Stimulated activated CD8-positive, alpha-beta memory T cell treated with anti-CD3 and anti-CD28 coated beads, Interleukin-12 subunit alpha, Interleukin-12 subunit beta, amount 100 ng/mL, for 1 hour (primary cell): ENCODE measurements at places on chromosomes 16 and 17.

- DNase-seq: no peak
Observed at GRCh38 chr16:2243031-2243528, 6.8 kb downstream of the DNASE1L2 start.

GRCh38 chr17:4739122-4740024 lies at the start of the genes CXCL16 and ZMYND15:
TSS of gene CXCL16 (minus strand) at chr17:4739928. CDS start at chr17:4739339, 589 bp downstream.
TSS of gene ZMYND15 (plus strand) at chr17:4739833. CDS start at chr17:4740549, 716 bp downstream.
- DNase-seq: peak; percentile 42

DNA sequence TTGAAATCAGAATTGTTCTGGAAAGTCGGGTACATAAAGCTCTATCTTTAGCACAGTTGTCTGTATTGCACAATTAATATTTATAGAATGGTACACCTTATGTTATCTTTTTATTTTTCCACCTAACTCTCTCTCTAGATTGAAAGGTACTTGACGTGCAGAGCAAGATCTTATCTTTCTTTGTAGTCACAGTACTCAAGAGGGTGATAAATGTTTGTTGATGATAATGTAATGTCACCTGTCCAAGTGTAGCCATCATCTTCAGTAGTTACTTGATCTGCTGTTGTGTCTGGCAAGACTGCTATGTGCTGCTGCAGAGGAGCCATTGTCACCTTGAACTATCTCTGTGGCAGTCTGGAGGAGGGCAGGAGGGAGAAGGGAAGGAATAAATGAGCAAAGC lies 5.3 kb downstream of the HMOX2 start:
- DNase-seq: no peak

- no peak for DNase-seq
Observed at GRCh38 chr16:25013751-25014499, 1.2 kb downstream of the ARHGAP17 start.

- no peak for DNase-seq
Observed at GRCh38 chr16:82013139-82013538, 1.9 kb upstream of the SDR42E1 start.

DNA sequence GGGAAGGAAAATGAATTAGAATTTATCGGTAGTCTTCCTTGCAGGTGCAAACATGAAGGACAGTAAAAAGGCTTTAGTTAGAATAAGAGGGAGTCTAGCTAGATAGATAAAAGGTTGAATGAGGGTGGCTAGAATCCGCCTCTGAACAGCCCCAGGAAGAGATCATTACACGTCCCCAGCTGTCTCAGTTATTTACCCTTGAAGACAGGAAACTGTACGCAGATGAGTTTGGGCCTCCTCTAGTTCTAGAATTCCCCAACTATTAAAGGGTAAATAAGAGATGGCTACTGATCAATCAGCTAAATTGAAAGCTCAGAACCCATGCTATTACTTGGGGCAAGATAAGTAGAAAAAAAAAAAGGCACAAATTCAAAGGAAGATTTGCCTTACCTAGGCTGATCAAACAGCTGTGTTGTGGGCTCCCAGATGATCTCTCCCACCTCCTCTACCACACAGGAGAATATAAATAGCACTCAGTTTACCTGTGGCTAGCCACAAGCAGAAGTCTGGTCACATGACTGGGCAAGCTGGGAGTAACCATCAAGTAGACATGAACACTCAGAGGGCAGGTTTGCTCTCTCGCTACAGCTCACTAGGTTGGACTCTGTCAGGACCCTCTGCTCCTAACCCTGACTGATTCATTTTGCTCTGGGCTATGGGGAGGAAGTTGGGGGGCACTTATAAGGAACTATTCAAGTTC lies 17.0 kb downstream of the FAM117A start:
- DNase-seq: no peak

- no peak for DNase-seq
Observed at GRCh38 chr17:1649844-1650501, at the start of gene RILP. TSS of gene RILP (minus strand) at chr17:1649866. CDS start at chr17:1649804, 62 bp downstream.

DNA sequence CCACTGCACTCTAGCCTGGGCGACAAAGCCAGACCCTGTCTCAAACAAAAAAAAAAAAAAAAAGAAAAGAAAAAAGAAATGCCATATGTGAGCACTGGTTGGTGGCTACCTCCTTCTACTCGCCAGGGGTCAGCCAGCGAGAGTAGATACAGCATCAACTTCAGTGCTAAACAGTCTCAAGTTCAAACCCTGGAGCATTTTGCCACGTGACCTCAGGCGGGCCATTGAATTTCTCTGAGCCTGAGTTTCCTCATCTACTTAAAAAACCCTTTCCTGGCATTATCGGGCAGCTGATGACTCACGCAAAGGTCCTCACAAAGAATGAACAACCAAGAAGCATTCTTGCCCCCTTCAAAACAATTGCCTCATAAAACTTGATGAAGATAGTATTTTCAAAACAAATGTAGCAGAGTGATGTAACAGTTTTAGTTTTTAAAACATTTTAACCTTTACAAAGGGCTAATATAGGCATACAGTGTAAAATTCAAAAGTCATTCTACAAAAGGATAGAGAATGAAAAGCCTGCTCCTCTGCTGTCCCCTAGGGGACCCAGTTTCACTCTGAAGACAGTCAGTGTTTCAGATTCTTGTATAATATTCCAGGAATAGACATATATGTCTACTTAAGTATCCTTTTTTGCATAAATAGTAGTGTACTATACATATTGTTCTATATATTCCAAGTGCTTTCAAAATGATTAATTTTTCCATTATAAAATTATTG lies 28.4 kb downstream of the DNAH2 start:
- no peak for DNase-seq

DNA sequence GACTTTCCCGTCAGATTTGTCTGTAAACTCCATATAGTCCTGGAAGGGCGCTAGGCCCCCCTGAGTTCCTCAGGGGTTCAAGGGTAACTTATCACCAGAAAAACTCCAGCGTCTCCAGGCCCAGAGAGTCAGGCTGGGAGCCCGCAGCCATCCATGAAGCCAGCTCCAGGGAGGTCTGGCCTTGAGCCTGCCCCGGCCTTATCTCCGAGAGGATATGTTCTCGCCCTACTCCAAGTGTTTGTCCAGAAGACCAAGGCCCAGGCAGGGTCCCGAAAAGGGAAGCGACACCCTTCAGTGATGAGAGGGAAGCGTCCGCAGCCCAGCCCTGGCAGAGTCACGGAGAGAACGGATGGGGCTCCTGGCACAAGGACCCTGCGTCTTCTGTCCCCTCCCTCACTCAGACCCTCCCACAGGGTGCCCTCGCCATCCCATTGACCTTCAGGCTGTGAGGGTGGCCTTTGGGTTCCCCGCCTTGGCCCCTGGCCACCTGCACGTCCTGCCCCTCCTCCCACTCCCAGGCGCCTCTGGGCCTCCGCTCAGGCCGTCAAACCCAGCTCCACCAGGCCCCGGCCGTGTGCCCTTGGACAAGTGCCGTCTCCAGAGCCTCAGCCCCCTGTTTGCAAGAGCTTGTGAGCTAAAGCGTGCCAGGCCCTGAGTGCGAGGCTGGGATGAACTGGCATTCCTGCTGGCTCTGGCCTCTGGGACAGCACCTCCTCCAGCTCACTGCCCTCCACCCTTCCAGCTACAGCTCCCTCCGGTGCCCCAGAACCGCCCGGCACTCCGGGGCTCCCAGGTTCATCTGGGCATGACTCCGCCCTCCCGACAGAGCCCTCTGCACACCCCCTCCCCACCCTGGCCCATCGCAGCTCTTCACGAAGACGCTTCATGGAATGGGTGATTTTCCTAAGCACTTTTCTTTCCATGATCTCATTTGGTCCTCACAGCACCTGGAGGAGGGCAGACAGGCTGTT lies 83.4 kb downstream of the ZDHHC7 start:
- no peak for DNase-seq

DNA sequence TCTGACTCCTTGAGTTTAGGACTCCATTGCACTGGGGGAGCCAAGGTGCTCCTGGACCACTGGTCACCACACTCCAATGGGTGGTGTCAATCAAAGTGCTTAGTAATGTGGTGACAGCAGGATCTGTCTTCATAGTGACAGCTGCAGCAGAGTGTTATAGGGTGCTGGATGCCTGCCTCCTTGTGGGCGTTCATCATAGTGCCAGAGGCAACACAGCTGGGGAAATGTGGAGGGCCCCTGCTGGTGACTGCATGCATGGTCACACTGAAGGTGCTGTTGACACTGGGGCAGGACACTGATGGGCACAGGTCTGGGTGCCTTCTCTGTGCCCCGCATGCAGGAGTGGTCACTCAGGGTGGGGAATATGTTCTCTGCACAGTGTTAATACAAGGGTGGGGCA lies 177.5 kb upstream of the CDH8 start:
- no peak for DNase-seq

GRCh38 chr17:83109793-83110645 lies 30.6 kb downstream of the METRNL start:
- no peak for DNase-seq

- DNase-seq: no peak
Observed at GRCh38 chr16:14963281-14964173, 11.3 kb upstream of the PDXDC1 start.

GRCh38 chr16:85387171-85387507 lies 226.0 kb upstream of the GSE1 start:
- no peak for DNase-seq

GRCh38 chr17:68820825-68821481 lies 134.2 kb downstream of the ABCA8 start:
- DNase-seq: no peak

GRCh38 chr17:30401097-30401496 lies 22.4 kb downstream of the CPD start:
- no peak for DNase-seq

- DNase-seq: no peak
Observed at GRCh38 chr17:1561420-1562175, 994 bp downstream of the PITPNA start.

- no peak for DNase-seq
Observed at GRCh38 chr17:79053251-79053925, 21.2 kb upstream of the ENGASE start.

GRCh38 chr16:14309001-14309886 lies 238.1 kb downstream of the MRTFB start:
- DNase-seq: no peak

DNA sequence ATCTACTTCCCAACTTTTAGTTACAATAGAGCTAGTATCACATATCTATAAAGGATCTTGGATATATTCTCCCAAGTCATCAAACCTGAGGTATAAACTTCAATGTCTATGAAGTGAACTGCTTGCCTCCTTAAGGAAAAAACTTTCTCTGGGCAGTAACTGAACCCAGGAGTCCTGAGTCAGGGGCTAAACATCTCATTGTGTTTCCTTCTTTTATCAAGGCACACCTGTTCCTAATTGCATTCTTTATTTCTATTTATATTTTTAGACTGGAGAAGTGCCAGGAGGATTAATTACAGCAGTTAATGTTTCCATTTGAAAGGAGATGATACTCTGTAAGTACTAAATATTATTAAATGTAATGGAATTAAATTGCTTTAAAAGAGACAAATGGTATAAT lies 98.6 kb downstream of the CDH8 start:
- no peak for DNase-seq

GRCh38 chr17:16918443-16918842 lies 53.5 kb downstream of the TNFRSF13B start:
- DNase-seq: no peak

DNA sequence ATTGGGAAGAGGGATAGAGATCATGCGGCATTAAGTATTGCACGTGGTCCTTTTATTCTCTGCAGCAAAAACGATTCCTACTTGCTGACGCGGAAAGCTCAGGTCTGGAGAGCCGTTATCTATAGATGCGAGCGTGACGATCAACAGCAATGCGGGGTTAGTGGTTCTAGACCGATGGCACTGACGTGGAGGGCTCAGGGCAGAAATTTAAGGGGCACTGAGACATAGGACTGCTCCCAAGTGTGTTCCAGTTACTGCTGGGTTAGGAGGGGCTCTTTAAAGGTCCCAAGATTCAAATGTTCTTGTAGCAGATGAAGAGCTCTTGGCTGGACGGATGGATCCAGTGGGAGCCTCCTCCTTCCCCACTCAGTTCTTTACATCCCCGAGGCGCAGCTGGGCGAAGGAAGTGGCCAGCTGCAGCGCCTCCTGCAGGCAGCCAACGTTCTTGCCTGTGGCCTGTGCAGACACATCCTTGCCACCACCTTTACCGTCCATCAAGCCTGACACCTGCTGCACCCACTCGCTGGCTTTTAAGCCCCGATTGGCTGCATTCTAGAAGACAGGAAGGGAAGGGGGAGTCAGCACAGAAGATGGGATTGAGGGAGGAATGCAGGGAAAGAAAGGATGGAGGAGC lies 732 bp upstream of the EXOSC6 start:
- DNase-seq: no peak

DNA sequence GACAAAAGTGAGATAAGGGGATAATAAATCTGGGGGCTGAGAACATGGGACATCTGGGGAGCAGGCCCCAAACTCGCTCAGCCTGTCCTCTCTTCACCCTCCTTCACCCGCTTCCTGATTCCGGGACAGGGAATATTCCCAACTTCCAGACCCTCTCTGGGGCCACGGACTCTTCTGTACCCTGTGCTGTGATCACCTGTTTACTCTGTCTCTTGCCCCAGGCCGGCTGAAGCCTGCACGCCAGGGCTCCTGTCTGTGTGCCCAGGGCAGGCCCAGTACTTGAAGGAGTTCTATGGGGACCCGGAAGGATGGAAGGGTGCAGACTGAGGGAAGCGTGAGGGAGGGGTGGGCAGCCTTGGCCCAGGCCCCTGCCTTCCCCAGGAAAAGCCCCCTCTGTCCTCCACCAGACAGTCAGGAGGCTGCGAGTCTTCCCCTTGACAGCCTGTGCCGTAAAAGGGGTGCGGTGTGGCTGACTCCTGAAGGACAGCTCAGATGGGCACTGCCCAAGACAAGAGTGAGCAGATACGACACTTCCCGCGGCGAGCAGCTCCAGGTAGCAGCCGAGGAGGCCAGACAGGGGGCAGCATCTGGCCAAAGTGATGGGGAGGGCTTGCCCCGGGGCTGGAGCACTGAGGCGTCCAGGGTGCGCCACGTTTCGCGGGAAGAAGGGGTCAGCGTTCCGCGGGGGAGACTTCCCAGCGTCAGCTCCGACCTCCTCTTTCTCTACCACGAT lies 1.0 kb upstream of the CCNF start:
- no peak for DNase-seq

DNA sequence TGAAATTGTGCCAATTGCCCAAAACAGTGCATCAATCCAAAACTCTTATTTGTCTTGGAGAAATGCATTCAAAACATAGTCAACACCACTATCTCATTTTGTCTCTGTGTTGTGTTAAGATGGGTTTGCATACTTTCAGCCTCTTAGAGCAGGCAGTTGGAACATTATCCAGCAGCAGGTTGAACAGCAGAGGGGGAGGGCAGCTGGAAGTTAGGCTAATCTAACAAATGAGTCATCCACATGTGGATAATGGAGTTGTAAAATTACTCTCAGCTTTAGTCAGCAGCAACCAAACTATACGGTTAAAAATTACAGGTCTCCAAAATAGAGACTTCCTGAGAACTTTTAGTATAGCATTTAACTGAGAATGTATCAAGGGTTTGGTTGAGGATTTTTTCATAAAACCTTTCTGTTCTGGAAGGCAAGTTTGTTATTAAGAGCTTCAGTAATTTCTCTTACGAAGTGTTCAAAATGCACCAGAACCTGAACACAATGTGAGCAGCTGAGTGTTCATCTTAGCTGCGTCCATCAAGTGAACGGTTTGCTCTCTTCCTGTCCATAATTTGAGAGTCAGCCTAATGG lies 46.3 kb downstream of the PRKCA start:
- DNase-seq: no peak

GRCh38 chr17:8076502-8077266 lies 10.8 kb downstream of the ALOX12B start:
- DNase-seq: no peak

GRCh38 chr17:66654764-66655163 lies 180.2 kb upstream of the CACNG5 start:
- no peak for DNase-seq
